ENCODE measurements at places on chromosomes 12 and 14.

- no peak overlapping the region for H3K27ac ChIP-seq
- no peaks in the 10 kb centered on the region for H3K4me1 ChIP-seq
- H3K4me3 ChIP-seq: no peak overlapping the region
- peaks cover 12% of the 10 kb centered on the region for H3K27me3 ChIP-seq
- DNase-seq: no peak
These were observed 523 bp upstream of the REP15 start for GRCh38 chr12:27695556-27696292.

DNA sequence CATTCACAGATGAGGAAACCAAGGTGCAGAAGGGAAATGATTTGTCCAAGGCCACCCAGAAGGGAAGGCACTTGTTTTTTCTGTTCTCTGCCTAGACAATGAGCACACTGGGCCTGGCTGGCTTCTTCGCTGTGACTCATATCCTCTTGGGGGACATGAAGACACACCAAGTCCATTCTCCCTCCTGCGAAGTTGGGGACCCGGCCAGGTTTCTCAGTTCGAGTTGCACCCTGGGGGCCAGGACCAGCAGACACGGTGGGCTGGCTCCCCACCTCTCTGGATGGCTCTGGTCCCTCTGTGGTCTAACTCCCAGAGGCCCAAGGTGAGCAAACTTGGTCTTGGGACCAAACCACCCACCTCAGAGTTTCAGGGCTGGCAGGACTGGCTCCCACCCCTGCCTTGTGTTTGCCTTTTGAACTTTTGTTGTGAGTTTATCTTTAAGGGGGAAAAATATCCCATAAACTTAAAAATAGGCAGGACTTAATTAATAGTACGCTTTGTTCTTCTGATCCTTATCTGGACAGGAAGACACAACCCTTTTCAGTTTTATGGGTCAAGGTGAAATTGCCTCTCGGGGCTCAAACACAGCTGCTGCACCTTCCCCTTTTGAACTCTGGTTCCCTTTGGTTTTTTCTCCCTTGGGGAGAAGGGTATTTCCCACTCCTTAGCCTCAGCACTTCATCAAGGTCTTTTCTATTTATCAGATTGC lies 9.0 kb upstream of the MLEC start:
- DNase-seq: no peak
- H3K4me1 ChIP-seq: peaks cover 19% of the 10 kb centered on the region
- H3K27ac ChIP-seq: peak overlapping the region; percentile 55
- peaks cover 4% of the 10 kb centered on the region for H3K27me3 ChIP-seq
- no peaks in the 10 kb centered on the region for H3K36me3 ChIP-seq

DNA sequence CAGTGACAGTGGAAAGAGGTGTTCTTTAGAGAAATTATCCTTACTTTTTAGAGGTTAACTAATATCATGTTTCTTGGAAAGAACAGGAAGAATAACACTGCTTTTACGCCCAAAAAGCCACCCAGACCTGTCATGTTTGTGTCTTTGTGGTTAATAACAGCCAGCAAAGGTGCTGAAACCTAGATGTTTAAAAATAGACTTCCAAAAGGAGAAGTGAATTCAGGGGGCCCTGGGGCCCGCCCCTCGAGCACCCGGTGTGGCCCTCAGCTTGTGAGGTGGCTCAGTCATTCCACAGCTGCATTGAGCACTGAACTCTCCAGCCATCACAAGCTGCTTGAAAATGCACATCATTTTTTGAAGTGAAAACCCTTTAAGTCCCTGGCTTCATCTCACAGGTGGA lies 20.8 kb upstream of the AMN start:
- no peak overlapping the region for H3K27ac ChIP-seq
- H3K4me1 ChIP-seq: peaks cover 11% of the 10 kb centered on the region
- H3K36me3 ChIP-seq: peaks cover 56% of the 10 kb centered on the region
- DNase-seq: no peak

- DNase-seq: no peak
- H3K27me3 ChIP-seq: no peaks in the 10 kb centered on the region
- H3K27ac ChIP-seq: no peak overlapping the region
- no peak overlapping the region for H3K4me3 ChIP-seq
These were observed 119.3 kb upstream of the CCDC198 start for GRCh38 chr14:57612946-57613345.

DNA sequence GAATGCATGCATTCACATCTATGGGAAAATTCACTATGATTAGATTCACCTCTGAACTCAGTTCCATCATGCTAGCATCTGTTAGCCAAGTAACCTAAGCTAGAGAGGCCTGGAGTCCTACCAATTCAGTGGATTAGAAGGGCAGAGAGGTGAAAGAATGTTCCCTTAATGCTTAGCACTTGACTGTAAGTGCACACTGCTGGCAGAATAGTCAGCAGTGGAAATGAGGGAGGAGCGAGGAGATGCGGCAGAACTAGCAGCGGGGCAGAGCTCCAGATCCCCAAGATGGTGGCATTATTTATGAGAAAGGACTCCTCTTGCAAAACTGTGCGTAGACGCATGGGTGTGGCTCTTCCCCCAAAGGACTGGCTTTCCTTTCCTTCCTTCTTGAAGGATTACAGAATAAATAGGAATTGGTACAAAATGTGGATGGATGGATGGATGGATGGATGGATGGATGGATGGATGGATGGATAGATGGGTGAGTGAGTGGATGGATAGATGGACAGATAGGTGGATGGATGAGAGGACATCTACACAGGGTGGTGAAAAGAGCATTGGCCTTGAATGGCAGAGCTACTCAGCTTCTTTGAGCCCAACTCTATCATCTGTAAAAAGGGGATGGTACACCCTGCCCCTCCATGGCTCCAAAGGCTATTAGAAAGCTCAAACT lies 227.2 kb downstream of the CHST11 start:
- peaks cover 30% of the 10 kb centered on the region for H3K36me3 ChIP-seq
- DNase-seq: no peak
- peaks cover 82% of the 10 kb centered on the region for H3K4me1 ChIP-seq

DNA sequence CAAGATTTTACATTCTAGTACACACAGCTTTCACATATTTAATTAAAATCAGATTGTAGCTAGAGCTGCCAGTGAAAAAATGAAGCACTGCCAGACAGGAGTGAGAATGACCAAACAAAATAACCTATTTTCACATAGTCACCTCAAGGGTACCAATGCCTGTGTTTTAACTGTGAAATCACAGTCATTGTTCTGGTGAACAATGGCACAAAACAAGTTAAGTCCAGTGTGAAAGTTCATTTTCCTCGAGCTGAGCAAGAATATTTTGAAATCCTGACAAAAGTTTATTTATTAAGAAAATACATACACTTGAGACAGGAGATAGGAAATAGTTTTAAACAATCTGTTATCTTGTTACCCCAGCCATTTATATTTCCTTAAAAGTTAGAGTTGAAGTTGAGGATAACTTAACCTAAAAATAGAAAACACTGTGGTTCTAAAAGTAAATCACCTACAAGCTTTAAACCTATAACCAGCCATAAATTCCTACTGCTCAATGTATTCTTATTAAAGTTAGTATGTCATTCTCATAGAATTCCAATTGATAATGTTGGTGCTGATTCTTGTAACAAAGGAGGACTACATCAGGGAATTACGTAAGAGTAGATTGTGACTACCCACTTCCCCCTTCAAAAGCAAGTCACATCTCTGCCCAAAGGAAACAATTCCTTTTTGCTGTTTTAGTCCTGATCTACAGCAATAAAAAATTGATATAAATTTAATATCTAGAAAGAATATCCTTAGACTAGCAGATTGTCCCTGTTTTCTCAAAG lies 15.9 kb downstream of the DENND5B start:
- no peak for DNase-seq
- no peaks in the 10 kb centered on the region for H3K36me3 ChIP-seq
- no peaks in the 10 kb centered on the region for H3K4me1 ChIP-seq
- no peak overlapping the region for H3K27ac ChIP-seq

GRCh38 chr12:52670961-52671360 lies 9.2 kb downstream of the KRT1 start:
- no peak for DNase-seq
- peaks cover 10% of the 10 kb centered on the region for H3K27me3 ChIP-seq
- H3K27ac ChIP-seq: no peak overlapping the region
- H3K4me1 ChIP-seq: peaks cover 2% of the 10 kb centered on the region

DNA sequence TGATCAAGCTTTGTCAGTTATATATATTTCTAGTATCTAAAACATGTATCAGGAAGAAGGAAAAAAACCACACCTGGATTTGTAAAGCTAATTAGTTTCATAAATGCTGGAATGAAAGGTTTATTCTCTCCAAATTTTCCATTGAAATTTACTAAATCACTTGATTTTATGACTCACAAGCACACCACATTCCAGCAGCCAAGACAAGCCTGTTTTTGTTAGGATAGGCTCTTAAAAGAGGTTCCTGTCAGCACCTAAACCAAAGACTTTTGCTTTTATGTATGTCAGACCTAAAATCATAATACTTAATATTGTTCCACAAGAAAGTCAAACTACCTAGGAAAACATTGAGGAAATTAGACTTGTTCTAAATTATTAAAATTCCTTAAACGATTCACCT lies 85.3 kb upstream of the PAWR start:
- no peak overlapping the region for H3K4me3 ChIP-seq
- no peaks in the 10 kb centered on the region for H3K4me1 ChIP-seq
- DNase-seq: no peak
- peaks cover 24% of the 10 kb centered on the region for H3K36me3 ChIP-seq
- H3K27me3 ChIP-seq: no peaks in the 10 kb centered on the region
- H3K27ac ChIP-seq: no peak overlapping the region

DNA sequence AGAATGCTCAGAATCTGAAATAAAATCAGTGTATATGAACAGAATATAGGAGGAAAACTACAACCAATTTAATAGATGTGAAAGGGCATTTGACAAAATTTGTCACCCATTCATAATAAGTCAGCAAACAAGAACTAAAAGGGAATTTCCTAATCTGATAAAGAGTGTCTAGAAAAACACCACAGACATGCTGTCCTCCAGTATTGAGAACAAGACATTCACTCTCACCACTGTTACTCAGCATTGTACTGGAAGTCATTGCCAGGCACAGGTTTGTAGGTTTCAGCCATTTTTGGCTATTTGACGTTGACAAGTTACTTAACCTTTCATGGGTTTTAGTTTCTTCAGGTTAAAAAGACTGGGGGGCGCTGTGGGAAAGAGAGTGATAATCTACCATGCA lies 13.2 kb downstream of the EIF2S1 start:
- no peak for DNase-seq
- H3K4me3 ChIP-seq: no peak overlapping the region
- H3K27me3 ChIP-seq: no peaks in the 10 kb centered on the region
- peaks cover 86% of the 10 kb centered on the region for H3K36me3 ChIP-seq
- H3K27ac ChIP-seq: peak overlapping the region; percentile 67

GRCh38 chr12:106774808-106775524 lies 484 bp downstream of the RIC8B start:
- no peaks in the 10 kb centered on the region for H3K36me3 ChIP-seq
- H3K4me1 ChIP-seq: peaks cover 18% of the 10 kb centered on the region
- H3K27ac ChIP-seq: peak overlapping the region; percentile 92
- H3K4me3 ChIP-seq: peak overlapping the region; percentile 96
